ENCODE measurements at places on chromosomes 5 and 9.

GRCh38 chr5:128196080-128196479 lies 112.5 kb downstream of the SLC12A2 start:
- no peak for DNase-seq

DNA sequence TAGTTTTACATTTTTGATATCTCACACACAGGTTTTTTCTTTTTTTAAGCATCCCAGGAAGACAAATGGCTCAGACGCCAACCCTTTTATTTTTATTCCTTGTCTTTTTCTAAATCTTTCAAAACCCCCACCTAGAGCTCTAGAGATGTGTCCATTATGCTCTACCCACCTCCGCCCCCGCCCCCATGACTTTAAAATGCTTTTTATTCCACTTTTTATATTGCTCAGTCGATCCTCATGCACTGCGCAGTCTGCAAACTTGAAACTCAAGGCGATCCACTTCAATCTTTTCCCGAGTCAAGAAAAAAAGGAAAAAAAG lies 411 bp upstream of the MAT2B start:
- no peak for DNase-seq

GRCh38 chr5:168842571-168843205 lies 263.5 kb upstream of the PANK3 start:
- DNase-seq: no peak

- DNase-seq: no peak
These were observed 28.0 kb upstream of the SLC2A8 start for GRCh38 chr9:127368852-127369402.

GRCh38 chr5:9428272-9428671 lies 117.6 kb downstream of the SEMA5A start:
- no peak for DNase-seq

- no peak for DNase-seq
These were observed 26.1 kb downstream of the TIMD4 start for GRCh38 chr5:156936972-156937371.

GRCh38 chr5:156654444-156654843 lies 195.7 kb upstream of the PPP1R2B start:
- no peak for DNase-seq

Data from stimulated activated CD8-positive, alpha-beta memory T cell treated with anti-CD3 and anti-CD28 coated beads, Interleukin-7, amount 100 ng/mL, for 24 hours (primary cell).